Omental fat pad (tissue), 4 donors: ENCODE measurements at places on chromosomes 5 and 9.

DNA sequence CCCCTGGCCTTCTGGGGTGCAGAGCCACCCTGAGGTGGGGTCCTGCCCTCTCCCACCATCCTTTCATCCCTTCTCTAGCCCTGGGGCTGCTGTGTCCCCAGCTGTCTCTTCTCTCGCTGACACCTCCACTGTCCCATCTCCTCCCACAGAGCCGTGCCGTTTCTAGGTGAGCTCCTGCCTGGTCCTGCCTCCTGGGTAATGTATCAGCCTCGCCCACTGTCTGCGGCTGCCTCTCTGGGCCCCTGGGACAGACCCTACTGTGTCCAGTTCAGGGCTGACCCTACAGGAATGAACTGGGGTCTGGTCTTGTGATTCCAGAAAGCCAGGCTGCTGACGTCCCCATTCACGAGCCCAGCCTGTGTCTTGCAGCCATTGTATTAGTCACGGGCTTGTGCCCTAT lies 4.1 kb downstream of the PAEP start:
- DNase-seq, result no peak

- DNase-seq, result no peak
Observed at GRCh38 chr9:136105398-136106135, 10.5 kb upstream of the NACC2 start.

- no peak for DNase-seq
Observed at GRCh38 chr9:101706997-101707396, 31.4 kb downstream of the GRIN3A start.

GRCh38 chr5:130908186-130908585 lies 256.9 kb downstream of the HINT1 start:
- no peak for DNase-seq

DNA sequence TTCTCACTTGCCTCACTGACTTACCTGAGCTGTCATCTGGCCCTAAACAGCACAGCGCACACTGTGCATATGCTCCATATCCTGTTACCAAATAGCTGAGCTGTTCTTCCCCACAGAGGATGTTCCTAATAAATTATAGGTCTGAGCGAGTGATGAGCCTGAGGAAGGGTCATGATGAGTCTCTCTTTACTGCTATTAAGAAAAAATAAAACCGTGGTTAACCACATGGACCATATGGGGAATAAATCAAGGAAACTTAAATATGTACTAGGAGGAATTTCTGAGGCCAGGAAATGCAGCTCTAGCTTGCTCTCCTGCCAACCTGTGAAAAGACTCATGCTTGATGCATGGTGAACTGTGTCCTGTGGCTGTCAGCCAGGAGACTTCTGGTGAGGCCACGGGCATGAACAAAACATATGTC lies 424.8 kb upstream of the DMAC1 start:
- DNase-seq, result no peak

DNA sequence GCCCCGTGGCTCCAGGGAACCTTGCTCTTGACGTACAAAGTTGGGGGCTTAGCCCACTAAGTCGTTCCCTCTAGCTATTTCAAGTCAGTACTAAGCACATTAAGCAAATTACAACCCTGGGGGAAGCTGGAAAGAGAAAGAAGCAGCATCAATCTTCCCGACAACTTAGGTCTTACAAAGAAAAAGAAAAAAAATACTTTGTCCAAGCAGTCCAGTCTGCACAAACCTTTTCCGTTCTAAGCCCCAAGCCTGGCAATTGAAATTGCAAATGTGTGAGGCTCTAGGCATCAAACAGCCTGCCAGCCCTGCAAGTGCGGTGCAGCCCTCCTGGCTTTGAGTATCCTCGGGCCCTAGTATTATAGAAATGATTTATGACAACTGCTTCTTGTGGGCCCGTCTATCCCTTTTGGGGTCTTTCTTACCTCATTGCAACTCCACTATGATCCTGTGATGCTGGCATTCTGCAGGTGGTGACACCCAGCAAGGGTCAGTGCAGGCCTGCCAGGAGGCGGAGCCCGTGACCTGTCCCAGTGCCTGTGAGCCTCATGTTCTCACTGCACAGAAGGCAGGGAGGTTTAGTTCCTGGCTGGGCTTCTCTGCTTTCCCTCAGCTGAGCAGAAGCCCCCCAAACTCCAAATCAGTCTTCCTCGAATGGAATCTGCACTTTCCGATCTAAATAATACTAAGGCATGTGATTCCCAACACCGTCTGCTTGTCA lies 232.3 kb upstream of the IRX2 start:
- no peak for DNase-seq

DNA sequence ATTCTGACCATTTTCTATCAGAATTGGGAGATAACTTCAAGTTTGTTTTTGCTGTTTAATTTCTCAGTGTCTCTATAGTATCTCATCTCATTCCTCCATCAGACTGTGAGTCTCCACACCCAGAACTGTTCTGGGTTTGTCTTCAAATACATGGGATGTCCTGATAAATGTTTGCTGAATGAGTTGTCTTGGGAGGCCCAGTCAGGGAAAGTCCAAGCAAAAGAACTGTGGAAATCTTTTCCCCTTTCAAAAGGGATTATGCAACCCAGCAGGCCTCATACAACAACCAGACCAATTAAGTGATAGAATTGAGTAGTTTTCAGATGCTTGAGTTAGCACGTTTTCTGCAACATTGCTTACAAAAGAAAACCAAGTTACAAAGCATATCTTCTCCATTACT lies 324.4 kb downstream of the BRINP1 start:
- DNase-seq, result no peak

DNA sequence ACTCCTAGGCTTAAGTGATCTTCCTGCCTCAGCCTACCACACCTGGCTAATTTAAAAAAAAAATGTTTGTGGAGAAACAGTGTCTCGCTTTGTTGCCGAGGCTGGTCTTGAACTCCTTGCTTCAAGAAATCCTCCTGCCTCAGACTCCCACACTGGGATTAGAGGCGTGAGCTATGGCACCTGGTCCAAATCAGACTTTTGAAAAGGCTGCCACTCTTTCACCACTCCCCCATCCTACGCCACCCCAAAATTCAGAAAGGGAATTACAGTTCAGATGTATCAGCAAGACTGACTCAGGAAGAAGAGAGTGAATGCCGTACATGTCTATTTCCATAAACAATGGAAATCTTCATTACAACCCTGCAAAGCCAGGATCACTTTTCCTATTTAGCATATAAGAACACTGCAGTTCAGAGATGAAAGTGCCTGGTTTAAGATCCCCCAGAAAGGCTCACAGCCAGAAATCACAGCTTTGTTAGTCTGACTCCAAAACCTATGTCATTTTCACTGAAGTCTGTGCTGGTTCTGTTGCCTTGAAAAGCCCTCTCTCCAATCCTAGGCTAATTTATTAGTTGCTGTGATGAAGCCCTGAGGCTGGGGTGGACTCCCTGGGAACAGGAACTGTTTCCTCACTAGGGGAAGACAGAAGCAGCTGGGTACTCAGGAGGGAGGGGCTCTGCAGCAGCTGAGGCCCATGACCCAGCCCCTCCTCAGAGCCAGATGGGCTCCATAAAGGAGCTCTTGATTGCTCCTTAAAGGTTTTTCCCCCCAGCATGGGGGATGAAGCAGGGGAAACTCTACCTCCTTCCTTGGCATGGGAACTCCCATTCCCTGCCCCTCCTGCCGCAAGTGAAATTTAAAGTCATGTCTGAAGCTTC lies 3.1 kb downstream of the FBLL1 start:
- no peak for DNase-seq

- no peak for DNase-seq
Observed at GRCh38 chr5:159130871-159131270, 31.2 kb upstream of the EBF1 start.

DNA sequence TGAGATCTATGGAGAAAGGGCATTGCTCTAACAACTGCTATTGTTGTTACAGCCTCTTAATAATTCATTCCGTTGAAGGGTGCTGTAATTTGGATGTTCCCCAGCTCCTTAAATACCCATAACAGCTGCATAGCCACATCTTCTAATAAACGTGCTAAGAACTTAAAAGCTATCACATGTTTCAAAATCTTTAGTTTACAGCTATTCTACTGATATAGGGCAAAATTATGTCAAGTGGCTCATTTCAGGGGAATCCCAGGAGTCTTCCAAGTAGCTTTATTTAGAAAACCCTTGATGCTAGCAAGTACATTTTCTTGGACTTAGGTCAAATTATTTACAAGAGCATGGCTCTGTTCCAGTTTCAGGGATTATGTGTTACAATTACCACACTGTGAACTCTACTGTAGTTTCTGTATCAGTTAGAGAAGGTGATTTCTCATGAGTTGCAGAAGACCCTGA lies 990.4 kb upstream of the ACO1 start:
- DNase-seq, result no peak

- DNase-seq, result no peak
Observed at GRCh38 chr9:7360513-7360912, 439.1 kb downstream of the DMAC1 start.

- no peak for DNase-seq
Observed at GRCh38 chr5:127864511-127864910, 161.3 kb downstream of the CCDC192 start.

- DNase-seq, result no peak
Observed at GRCh38 chr5:54226215-54226614, 84.2 kb downstream of the ARL15 start.

DNA sequence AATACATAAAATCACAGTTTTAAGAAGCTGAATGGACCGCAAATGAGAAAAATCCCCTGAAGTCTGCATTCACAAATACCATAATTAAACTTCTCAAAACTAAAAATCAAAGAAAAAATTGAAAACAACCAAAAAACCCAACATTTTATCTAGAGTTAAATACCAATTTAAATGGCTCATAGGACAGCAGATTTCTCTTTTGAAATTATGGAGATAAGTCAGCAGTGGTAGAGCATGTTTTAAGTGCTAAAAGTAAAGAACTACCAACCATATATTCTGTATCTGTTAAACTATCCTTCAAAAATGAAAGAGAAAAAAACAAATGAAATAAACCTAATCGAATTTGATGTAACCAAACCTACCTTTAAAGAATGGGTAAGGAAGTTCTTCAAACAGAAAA lies 862.8 kb downstream of the TAF11L14 start:
- no peak for DNase-seq

- DNase-seq, result no peak
Observed at GRCh38 chr9:15249981-15250380, 57.0 kb downstream of the TTC39B start.

- no peak for DNase-seq
Observed at GRCh38 chr9:121026768-121027167, 23.3 kb downstream of the C5 start.

DNA sequence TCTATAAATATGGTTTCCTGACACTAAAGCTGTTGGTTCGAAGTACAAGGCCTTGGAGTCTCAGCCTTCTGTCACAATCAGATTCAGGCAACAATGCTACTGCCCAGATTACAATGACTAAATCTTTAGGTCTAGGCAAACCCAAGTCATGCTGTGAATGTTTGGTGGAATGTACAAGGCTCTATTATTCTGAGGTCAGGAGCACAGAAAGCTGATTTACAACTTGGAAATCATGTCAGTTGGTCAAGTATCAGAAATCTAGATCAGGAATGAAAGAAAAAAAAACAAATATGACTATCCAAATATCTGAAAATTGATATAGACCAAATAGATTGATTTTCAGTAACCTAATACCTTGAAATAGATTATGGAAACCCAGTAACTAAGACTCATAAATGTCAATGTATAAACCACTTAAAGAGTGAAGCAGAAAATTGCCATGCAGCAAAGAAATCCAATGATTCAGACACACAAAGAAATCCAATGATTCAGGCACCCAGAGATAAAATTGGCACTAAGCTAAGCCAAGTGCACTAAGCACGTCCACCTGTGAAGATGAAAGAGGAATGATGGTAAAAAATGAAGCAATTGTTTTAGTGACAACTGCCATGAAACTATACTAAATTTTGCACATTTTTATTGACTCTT lies 588.0 kb upstream of the TUSC1 start:
- no peak for DNase-seq

DNA sequence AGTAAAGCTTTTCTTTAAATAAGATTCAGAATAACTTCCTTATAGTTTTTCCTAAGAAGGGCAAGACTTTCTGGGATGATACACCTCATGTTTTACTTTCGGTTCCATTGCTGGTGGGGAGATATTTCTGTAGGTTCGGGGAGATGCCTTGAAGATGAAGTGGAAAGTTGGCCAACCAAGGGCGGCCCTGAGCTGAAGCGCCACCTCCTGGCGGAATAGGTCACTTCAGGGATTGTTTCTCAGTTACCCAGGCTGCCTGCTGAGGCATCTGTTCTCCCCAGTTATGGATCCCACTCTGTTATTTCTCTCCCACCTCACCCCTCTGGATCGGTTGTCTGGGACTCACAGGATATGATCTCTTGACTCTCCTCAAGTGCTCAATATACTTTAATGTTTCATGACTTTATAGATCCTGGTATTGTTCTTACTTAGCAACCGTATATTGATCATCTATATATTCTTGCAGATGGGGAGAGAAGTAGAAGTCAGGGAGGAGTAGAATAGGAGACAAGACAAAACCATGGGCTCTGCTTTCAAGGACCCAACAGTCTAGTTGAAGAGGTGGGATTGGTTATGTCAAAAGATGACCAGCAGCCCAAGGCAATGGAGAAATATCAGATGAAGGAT lies 23.4 kb downstream of the MEGF10 start:
- peak; percentile 48 for DNase-seq

- DNase-seq, result no peak
Observed at GRCh38 chr9:76643399-76644117, 120.7 kb upstream of the PCA3 start.

DNA sequence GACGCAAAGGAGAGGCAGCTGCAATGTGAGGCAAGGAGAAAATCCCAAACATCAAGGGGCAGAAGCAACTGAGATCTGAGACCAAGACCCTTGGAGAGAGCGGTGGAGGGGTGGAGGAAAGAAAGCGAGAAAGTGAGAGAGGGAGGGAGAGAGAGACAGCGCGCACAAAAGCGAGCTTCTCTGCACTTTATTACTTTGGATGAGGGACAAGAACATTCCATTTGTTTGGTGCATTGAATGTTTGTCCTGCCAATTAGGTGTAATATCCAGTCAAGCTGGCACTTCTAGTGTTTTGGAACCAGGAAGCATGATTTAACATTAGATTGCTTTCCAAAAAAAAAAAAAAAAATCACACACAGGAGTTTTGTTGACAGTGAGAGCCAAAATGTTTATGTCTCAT lies 1.4 kb downstream of the CAST start:
- DNase-seq, result no peak

DNA sequence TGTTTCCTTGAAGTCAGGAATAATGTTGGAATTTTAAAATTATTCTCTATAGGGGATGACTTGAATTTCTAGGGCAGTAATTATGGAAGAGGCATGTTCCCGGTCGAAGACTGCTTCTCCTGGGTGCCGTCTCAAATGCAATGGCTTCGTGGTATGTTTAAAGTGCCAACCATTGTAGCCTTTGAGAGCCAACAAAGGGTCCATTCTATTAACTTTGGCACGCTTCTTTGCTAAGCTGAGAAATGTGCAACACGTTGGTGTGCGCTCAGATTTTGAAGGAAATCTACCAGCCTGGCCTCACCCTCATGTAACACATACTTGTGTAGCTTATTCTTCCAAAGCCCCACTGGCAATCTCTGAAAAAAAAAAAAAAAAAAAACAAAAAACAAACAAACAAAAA lies 221.2 kb upstream of the ANKH start:
- DNase-seq, result no peak

DNA sequence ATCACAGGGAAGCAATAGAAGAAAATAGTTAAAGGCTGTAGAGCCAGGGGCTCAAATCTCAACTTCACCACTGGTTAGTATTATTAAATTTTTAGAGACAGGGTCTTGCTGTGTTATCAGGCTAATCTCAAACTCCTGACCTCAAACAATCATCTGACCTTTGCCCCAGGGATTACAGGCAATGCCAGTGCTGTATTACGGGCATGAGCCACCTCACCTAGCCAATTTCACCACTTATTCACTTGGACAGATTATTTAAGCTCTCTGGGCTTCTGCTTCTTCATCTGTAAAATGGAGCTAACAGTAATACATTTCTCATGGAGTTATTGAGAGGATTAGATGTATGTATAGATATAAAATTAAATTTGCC lies 155.9 kb upstream of the KLF4 start:
- DNase-seq, result no peak
